Jurkat, Clone E6-1 (cell line): ENCODE measurements at places on chromosomes 12 and 14.
A peak's percentile ranks its signal among the peaks of the same experiment; 100 is the strongest.

GRCh38 chr12:69070319-69071090 lies 137.5 kb upstream of the CPM start:
- DNase-seq: peak; percentile 40

DNA sequence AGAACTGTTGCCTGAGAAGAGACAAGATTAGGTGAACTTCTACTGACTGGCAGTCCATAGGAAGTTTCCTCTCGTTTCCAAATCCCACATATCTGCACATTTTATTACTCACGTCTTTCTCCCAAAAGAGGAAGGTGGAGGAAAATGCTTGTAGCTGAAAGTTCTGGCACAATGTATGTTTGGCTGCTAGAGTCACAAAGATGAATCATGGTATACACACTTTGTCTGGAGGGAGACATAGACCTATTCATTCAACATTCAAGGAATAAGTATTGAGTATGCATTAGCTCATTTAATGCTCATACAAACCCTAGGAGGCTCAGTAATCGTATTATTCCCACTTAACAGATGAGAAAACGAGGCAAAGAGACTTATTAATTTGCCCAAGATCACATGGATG lies 291.8 kb downstream of the FOXN3 start:
- no peak for DNase-seq

DNA sequence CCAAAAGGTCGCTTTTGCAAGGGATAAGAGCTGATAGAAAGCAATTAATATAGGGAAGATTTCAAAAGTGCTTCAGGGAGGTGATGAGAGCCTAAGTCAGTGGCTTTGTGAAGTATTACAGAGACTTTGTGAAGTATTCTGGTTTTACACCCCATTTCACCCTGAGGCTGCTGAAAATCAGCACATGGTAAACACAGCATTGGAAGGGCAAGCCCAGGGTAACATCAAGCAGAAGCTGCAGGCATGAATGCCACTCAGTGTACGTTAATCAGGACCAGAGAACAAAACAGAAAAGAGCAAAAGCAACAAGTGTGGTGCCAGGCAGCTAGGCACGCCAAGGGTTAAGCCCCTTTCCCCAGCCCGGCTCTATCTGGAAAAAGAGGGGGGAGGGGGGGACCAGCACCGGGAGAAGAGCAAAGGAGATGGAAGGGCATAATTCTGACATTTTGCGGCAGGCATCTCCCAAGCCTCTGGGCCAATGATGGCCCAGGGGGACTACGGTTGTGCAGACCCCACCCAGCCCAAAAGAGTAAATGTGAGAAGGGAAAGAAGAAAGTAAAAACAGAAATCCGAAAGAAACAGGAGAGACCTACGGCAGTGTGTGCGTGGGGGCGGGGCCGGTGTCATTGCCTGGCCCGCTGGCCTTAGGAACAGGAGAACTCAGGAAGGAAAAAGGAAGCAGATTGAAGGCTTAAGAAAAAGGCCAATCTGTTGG lies 58.9 kb downstream of the DHRS2 start:
- DNase-seq: no peak

- DNase-seq: no peak
Measured at GRCh38 chr14:93941293-93941910, 14.3 kb downstream of the FAM181A start.

- no peak for DNase-seq
Measured at GRCh38 chr14:55699131-55700057, 119.4 kb downstream of the KTN1 start.

- peak; percentile 84 for DNase-seq
Measured at GRCh38 chr12:14256121-14256520, 109.4 kb upstream of the ATF7IP start.

DNA sequence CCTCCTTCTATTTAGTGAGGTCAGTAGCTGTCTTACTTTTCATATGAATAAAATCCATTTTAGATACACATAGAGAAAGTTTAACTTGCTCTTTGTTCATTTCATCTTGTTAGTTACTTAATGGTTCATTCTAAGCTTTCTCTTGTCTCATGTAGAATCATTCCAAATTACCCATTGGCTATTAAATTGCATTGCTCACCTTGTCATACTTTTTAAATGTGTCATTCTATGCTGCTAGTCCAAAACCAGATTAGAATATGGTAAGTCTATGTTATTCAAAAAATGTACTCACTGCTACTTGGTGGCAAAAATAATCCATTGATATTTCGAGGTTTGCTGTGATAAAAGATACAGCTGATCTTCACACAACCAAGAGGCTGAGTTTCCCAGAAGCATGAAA lies 3.0 kb downstream of the C12orf50 start:
- no peak for DNase-seq

- DNase-seq: no peak
Measured at GRCh38 chr14:94960285-94961001, 190.5 kb upstream of the GSC start.

DNA sequence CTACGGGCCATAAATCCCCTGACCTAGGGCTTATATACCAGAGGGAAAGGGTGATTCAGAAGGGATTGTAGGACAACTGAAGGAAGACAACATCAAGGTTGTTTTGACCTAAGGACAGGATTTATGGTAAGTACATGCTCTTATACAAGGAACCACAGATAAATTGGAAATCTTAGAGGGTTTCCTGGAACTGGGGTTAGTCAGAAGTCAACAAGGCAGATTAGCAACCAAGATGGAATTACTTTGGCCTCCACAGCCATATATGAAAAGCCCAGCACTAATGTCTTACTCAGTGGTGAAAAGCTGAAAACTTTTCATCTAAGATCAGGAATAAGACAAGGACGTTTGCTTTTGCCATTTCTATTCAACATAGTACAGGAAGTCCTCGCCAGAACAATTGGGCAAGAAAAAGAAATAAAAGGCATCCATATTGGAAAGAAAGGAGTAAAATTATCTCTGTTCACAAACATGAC lies 5.4 kb downstream of the TMBIM4 start:
- DNase-seq: no peak
